ENCODE measurements at places on chromosomes 12 and 14. TPM values are rescaled to one million over a fixed set of nuclear protein-coding genes. Genes with fewer than 3 reads are reported as not detected.

GRCh38 chr12:25701290-25701689 is 148.2 kb upstream of the LMNTD1 start:
- DNase-seq = no peak

DNA sequence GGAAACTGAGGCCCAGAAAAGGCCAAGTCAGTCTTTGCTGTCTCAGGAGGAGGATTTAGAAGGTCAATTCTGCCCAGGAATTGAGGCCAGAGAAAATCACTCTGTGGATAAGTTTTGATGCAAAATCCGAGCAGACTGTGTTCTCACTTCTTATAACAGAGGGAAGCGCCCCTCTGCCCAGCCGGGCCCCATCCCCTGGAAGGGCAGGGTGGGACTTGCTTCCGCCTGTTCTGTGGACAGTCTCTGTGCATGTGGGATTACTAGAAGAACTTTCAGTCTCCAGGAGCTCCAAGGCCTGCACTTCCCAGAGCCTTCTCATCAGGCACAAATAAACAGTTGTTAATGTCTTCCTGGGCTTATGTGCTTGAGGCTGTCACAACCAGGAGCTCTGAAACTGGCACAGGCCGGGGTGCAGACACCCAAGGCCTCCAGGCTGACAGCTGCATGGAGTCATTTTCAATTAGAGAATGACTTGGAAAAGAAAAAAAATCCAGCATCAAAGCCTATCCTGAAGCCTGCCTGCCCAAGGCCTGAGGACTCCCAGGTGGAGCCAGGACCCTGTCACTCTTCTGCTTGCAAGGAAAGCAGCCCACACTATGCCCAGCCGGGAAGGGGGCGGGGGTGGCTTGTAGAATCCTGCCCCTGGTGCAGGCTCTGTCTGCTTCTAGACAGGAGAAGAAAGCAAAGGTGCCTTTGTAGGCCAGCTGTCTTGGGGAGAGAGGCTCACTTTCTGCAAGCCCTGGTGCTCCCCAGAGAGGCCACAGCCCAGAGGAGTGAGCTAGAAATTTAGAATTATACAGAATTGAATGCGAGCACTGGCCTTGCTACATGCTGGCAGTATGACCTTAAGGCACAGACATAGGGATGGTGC is 84.7 kb downstream of the NTF3 start:
- DNase-seq = no peak

DNA sequence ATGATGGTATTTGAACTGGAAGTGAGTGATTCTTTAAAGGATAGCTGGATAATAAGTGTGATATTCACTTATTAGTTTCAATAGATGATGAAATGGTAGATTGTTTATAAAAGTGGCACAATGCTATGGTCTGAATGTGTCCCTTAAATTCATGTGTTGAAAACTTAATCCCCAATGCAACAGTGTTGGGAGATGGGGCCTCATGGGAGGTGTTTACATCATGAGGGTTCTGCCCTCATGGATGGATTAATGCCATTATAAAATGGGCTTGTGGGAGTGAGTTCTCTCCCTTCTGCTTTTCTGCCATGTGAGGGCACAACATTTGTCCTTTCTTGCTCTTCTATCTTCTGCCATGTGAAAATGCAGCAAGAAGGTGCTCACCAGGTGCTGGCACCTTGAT is 134.0 kb downstream of the SLC38A1 start:
- DNase-seq = no peak

DNA sequence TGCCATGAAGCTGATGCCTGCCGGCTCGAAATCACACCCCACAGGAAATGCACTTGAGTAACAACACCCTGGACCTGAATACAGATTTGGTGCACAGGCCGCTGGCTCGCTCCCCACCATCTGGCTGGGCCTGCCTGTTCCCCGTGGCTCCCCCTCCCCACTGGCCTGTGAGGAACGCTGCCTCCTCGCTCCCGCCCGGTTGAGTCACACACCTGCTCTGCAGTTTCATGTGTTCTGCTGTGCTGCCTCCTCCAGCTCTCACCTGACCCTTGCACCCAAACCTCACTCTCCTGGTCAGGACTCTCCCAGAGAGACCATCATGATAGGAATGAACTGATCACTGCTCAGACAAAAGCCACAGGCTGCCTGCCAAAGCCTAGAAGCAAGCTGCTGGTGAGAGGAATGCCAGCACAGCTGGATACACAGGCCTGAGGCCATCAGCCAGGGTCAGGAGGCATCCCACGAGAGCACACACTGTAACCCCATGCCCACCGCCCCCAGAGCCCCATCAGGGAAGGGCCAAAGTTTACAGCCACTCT is 3.8 kb upstream of the SIVA1 start:
- no peak for DNase-seq

DNA sequence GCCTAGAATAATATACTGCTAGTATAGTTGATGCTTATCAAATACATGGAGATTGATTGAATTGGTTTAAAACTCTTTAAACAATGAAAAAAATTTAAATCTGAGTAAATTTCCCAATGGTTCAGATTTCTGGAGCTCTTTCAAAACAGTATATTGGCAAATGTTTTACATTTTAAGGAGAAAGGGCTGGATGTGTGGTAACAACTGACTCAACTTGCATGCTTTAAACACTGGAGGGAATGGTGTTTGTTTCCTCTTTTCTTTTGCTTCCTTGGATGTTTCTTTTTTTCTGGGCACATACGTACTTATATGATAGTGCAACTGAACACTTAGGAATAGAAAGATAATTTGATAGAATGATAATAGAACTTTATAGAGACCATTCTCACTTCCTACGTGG is 73.8 kb upstream of the RFX4 start:
- no peak for DNase-seq

DNA sequence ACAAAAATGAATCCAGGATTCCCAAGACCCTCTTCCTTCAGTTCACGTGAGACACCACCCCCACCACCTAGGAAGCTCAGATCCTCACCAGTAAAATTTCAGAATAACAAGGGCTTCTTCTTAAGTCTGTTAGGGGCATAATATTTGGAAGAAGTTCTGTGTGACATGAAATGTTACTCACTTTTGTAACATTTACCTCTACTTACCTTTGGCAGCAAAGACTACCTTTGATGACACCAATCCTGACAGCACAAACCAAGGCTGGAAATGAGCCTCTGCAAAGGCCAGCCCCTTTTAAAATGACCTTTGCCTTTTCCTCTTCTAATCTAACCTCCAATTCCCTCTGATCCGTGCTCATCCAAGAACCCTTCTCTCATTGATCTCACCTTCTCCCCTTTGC is 19.4 kb upstream of the KRT77 start:
- no peak for DNase-seq

GRCh38 chr12:98352218-98352811 is 163.1 kb upstream of the TMPO start:
- DNase-seq = no peak

Gene SDR9C7
- 71.0 TPM for total RNA-seq

Gene FANCM
- total RNA-seq = 3.8 TPM

Gene SERPINA10
- not detected for total RNA-seq

Gene PTPN21
- total RNA-seq = 69.6 TPM

Gene GAS2L3
- 4.7 TPM for total RNA-seq

Data from lower leg skin (tissue), 4 donors.